Activated CD4-positive, alpha-beta memory T cell treated with anti-CD3 and anti-CD28 coated beads for 36 hours (primary cell): ENCODE measurements at places on chromosomes 16 and 17. TPM values are rescaled to one million over a fixed set of nuclear protein-coding genes. Genes with fewer than 3 reads are reported as not detected.

- DNase-seq: no peak
These were observed 28.4 kb downstream of the CASKIN2 start for GRCh38 chr17:75486951-75487350.

DNA sequence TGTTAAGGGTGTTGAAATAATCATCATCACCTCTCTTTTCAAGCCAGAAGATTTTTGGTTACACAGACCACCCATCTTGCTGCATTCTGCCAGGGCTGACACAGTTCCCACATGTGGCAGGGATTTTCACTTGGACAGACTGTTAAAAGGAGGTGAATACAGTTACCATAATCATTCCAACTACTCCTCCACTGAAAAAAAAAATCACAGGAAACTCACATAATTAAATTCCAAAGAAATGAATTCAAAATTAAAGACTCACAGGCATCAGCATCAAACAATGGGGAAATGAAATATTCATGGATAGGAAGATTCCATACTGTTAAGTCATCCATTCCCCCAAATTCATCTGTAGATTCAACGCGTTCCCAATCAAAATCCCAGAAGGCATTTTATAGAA lies 209.4 kb downstream of the MRTFB start:
- DNase-seq: no peak

ZNF500 gene
- total RNA-seq: 11.4 TPM

DNA sequence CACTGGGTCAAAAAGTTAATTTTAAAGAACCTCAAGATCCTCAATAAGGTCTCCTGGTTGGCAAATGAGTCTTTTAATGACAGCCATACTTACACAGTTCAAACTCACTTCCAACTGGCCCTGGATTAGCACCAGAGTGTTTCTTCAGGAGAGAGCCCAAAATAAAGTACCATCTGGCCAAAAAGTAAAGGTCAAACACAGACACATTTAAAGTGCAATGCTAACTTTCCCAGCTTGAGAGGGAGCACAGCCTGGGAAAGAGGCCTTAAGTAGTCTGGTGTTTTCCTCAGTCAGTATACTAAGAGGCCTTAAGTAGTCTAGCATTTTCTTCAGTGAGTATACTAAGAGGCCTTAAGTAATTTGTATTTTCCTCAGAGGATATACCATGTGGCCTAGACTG lies 46.6 kb upstream of the ERN1 start:
- DNase-seq: no peak

- no peak for DNase-seq
These were observed 160.7 kb downstream of the RGS9 start for GRCh38 chr17:65297916-65298315.

DNA sequence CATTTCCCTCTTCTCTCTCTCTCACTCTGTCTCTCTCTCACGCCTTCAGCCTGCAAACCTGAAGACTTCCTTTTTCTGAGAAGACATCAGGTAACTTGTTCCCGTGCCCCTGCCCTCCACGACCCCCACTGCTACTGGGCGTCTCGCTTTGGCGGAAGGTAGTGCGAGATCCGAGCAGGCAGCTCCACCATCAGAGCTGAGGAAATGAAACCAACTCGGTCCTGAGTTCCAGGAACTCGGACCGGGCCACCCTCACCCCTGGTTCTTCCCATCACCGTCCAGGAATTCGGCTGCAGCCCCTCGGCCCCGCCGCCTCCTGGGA lies 585 bp downstream of the MLKL start:
- DNase-seq: peak; percentile 53

GFAP gene
- total RNA-seq: not detected

ZG16 gene
- not detected for total RNA-seq

CCL7 gene
- total RNA-seq: not detected

MYH4 gene
- not detected for total RNA-seq

ATP5PD gene
- 261 TPM for total RNA-seq

DNA sequence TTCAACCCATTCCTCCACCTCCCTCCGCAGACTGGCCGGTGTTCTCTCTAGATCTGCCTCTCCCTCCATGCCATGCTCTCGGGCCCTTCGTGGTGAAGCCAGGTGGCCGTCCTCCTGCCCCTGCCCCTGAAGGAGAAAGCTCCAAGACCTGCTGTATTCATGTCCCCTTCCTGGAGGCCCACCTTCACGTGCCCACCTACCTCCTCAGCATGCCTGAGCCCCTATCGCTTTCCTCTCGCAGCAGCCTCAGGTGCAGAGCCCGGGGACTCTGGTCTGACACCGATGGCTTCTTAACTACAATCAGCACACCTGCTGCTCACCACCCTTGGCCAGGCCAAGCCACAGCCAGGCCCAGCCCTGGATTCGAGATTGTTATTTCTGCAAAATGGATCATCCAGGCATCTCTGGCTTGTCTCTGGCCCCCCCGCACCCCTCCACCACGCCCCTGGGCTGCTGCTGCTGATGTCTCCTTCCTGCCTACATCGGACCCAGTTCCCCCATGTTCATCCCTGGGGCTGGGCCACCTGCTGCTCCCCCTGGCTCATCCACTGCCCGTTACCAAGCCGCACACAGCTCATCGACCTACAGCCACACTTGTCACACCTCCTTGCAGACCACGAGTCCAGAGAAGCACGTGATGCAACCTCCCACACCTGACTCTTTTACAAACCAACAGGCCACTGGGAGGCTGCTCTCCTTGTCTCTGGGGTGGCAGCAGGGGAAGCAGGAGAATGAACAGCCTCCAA lies 32.5 kb upstream of the TNFRSF13B start:
- DNase-seq: no peak

GPR142 gene
- total RNA-seq: not detected

DNA sequence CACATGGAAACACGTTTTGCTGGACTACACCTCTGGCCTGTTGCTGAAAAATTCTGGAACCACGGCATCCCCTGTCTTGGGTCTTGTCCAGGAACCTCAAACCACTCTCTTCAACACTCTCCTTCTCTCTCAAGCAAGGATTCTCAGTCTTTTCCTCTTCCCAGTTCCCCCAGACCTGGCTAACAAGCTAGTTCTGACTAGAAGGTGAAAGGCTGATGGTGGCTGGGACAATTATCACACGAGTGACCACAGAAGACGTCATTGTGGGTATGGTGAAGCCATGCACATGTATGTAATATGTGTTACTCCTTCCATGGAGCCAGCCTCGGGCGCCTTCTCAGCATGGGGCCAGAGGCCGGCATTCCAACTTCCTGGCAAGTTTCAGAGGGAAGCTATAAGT lies 123.0 kb downstream of the CDYL2 start:
- DNase-seq: no peak

DNA sequence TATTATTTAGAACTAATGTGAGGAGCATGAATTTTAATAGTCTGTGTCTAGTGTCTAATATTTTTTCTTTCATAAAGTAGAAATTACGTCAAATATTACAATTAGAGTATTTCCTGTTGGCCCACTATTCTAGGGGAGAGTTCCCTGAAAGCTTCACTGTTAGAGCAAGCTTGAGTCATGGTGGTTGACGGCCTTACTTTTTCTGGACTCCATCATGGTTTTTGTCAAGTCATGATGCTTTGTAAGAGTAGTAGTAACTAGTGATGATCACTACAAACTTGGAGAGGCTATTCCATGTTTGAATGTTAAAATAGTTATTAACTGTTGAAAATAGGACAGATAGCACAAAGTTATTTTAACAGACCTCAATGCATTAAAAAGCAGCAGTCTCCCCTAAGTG lies 1.7 kb downstream of the PSMD11 start:
- no peak for DNase-seq

SMURF2 gene
- total RNA-seq: 12.1 TPM

DNA sequence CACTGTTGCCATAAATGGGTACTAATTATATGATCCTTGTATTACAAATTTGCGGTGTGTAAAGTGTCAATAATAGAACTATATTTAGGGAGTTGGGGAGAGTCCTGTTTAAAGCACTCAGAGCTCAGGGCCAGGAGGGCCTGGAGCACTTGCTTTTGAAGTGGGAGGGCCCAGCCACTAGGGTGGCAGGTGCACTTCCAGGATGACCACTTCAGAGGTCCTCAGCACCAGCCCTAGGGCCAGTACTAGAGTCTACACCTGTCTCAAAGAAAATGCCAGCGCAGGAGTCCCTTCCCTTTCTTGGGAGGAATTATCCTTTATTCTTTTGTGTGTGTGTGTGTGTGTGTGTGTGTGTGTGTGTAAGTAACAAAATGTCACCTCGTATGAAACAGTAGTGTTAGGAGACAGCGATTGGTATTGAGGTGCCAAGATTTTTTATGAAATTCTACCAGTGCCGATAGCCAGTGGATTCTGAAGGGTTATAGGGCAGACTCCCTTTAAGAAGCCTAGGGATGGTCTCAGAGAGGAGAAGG lies 31.9 kb downstream of the MYO18A start:
- no peak for DNase-seq

MYO15A gene
- 1.3 TPM for total RNA-seq

DNA sequence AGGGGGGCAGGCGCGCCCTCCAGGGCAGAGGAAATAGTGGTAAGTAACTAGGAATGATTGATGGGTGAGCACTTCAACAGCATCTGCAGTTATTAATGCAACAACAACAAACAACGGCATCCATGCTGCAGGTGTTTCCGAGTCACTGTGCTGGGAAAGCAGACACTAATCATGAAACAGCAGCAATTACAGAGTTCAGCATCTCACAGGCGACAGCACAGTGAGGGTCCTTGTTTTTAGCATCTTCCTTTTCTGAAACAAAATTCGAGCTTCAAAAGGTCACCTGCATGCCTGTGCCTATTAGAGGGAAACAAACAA lies 191.9 kb downstream of the SLC39A11 start:
- DNase-seq: no peak

- DNase-seq: no peak
These were observed 253.4 kb downstream of the SHISA9 start for GRCh38 chr16:13154799-13155198.

DNA sequence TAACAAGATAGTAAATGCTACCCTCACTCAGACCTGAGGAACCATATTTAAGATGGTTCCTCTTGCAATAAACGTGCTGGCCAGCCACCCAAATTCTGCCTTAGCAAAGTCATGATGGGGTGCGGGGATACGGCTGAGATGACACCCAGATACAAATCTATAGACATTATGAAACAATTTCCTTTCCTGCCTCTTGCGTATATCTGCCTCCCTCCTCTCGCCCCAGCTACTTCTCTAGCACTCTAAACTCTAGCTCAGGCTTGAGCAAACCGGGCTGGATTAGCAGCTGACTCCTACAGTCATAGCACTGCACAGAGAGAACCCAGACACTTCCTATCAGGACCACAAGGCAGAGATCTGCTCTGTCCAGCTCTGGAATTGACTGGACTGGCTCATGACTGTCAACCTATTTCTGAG lies 22.3 kb downstream of the CD300LF start:
- DNase-seq: no peak

- DNase-seq: no peak
These were observed 7.2 kb upstream of the SETD6 start for GRCh38 chr16:58507963-58508670.

NECAB2 gene
- not detected for total RNA-seq

CSH1 gene
- not detected for total RNA-seq
